Hair follicular keratinocyte (primary cell): ENCODE measurements at places on chromosomes 11 and 22. TPM values are rescaled to one million over a fixed set of nuclear protein-coding genes. Genes with fewer than 3 reads are reported as not detected.

CCDC116 gene
- not detected in 2 replicates for total RNA-seq

TMEM121B gene
- 0.16 TPM in 1 of 2 replicates, not detected in the other for total RNA-seq

ADORA2A gene
- total RNA-seq, result 0.49 and 1.0 TPM in 2 replicates

LRRC74B gene
- not detected in 2 replicates for total RNA-seq

APOL3 gene
- 0.62 and 1.4 TPM in 2 replicates for total RNA-seq

PATE4 gene
- total RNA-seq, result not detected in 2 replicates

FAT3 gene
- under 0.01 TPM in 1 of 2 replicates, not detected in the other for total RNA-seq

OR51Q1 gene
- total RNA-seq, result not detected in 2 replicates

OR51E2 gene
- not detected in 2 replicates for total RNA-seq

TESMIN gene
- 6.6 and 9.8 TPM in 2 replicates for total RNA-seq

TRMT112 gene
- total RNA-seq, result 364 and 700 TPM in 2 replicates

IGLL1 gene
- total RNA-seq, result not detected in 2 replicates

MRPL16 gene
- total RNA-seq, result 76.1 and 83.2 TPM in 2 replicates

XKR3 gene
- not detected in 2 replicates for total RNA-seq

CNTF gene
- 0.19 and 0.23 TPM in 2 replicates for total RNA-seq

TYR gene
- not detected in 2 replicates for total RNA-seq

DMC1 gene
- 0.39 and 1.7 TPM in 2 replicates for total RNA-seq

SART1 gene
- total RNA-seq, result 28.7 and 32.7 TPM in 2 replicates

TMEM41B gene
- total RNA-seq, result 55.2 and 60.7 TPM in 2 replicates

RBFOX2 gene
- 70.2 and 92.4 TPM in 2 replicates for total RNA-seq

CRYAB gene
- 2.8 and 6.6 TPM in 2 replicates for total RNA-seq

PHLDA2 gene
- 70.2 and 78.2 TPM in 2 replicates for total RNA-seq

HSCB gene
- 15.0 and 27.7 TPM in 2 replicates for total RNA-seq

PNPLA5 gene
- not detected in 2 replicates for total RNA-seq

OR52I1 gene
- not detected in 2 replicates for total RNA-seq

MPPED2 gene
- total RNA-seq, result not detected in 2 replicates

DGCR6 gene
- 0.15 and 0.70 TPM in 2 replicates for total RNA-seq

GGTLC2 gene
- not detected in 2 replicates for total RNA-seq

APLP2 gene
- total RNA-seq, result 399 and 607 TPM in 2 replicates

CD248 gene
- 0.47 and 1.3 TPM in 2 replicates for total RNA-seq

CAPN5 gene
- total RNA-seq, result 0.57 and 2.0 TPM in 2 replicates

APOBEC3G gene
- 8.4 and 20.9 TPM in 2 replicates for total RNA-seq

UPK3A gene
- total RNA-seq, result not detected in 2 replicates

KRTAP5-10 gene
- not detected in 2 replicates for total RNA-seq

CHST1 gene
- total RNA-seq, result 2.0 and 5.2 TPM in 2 replicates

SCARF2 gene
- total RNA-seq, result 3.1 and 3.9 TPM in 2 replicates

APOBEC3B gene
- 2.0 and 2.6 TPM in 2 replicates for total RNA-seq

GTSE1 gene
- 3.3 and 11.1 TPM in 2 replicates for total RNA-seq

HPX gene
- total RNA-seq, result 0.31 TPM in 1 of 2 replicates, not detected in the other

TMPRSS6 gene
- not detected in 2 replicates for total RNA-seq

ELFN2 gene
- 0.61 and 1.9 TPM in 2 replicates for total RNA-seq

SLC16A8 gene
- total RNA-seq, result not detected in 2 replicates

RGL4 gene
- not detected in 2 replicates for total RNA-seq

APOA4 gene
- total RNA-seq, result not detected in 2 replicates

ALDH3B1 gene
- total RNA-seq, result 0.31 and 0.61 TPM in 2 replicates

CSF2RB gene
- not detected in 2 replicates for total RNA-seq

TRIM22 gene
- 18.9 and 41.5 TPM in 2 replicates for total RNA-seq

CTNND1 gene
- total RNA-seq, result 76.0 and 84.1 TPM in 2 replicates

APOL4 gene
- not detected in 2 replicates for total RNA-seq

CRACR2B gene
- 0.68 and 1.0 TPM in 2 replicates for total RNA-seq

GLYAT gene
- not detected in 2 replicates for total RNA-seq

NLRP6 gene
- not detected in 2 replicates for total RNA-seq

POTEH gene
- total RNA-seq, result not detected in 2 replicates

TECTA gene
- 0.16 TPM in 1 of 2 replicates, not detected in the other for total RNA-seq

GNAZ gene
- total RNA-seq, result 0.08 TPM in 1 of 2 replicates, not detected in the other
